ENCODE measurements at places on chromosomes 4 and X.

DNA sequence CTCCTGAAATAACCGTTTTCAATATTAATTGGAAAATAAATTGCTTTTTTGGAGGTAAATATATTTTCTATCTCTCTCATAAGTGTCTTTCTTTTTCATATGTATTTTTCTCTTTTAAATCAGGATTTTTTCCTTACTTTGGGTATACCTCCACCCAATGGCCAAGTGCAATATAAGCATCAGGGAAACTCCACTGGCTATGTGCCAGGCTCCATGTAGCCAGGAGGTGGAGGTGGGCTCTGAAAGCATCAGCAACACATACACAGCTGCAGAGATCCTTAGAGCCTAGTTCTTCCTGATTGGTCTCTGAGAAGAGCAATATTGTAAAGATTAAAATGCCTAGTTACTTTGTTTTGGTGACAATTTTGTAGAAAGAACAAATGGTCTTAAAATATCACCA is 3.4 kb downstream of the GABRA2 start:
- DNase-seq: no peak

DNA sequence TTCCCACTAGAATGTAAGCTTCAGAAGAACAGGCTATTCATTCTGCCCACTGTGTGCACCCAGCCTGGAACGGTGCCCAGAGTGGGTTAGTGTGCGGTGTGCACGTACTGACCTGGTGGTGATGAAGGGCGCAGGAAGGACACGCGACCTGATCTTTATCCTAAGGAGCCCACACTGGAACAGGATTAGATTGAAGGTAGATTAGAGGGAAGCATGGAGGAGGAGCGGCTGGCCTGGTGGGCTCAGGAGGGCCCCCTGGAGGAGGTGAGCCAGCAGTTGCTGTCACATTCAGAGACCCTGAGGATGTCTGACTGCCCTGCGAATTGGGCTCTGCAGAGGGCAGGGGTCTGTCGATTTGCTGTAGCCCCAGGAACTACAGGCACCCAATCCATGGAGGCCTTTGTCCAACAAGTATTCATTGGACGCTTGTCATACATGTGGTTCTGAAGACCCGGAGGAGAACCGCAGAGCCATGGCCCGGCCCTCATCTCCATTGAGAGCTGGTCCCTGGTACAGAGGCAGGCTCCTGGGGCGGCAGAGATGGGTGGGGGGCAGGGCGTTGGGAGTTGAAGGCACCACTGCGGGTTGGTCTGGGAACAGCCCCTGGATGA is 73.2 kb downstream of the HTRA3 start:
- DNase-seq: no peak

GRCh38 chr4:39394706-39395105 is 12.0 kb upstream of the KLB start:
- no peak for DNase-seq

DNA sequence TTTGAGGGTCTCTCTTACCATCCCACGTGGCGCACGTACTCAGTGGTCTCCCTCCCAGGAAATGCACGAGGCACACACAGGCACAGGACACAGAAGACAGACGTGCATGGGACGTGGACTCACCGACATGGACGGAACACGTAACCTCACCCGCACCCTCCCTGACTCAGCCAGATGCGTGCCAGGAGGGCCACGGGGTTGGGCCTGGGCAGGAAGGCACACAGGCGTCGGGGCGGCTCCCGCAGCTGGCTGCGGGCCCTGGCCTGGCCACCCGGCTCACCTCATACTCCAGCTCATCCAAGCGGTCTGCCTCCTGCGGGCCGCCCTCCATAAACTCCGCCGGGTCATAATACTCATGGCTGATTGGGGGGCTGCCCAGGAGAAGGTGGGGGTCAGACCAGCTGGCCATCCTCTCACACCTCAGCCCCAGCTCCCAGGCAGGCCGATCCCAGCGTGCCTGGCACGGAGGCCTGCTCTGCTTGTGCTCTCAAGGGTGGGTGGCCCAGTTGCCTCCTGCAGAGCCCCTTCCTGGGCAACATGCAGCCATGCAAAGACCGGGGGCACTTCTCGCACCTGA is 12.6 kb downstream of the SSR4 start:
- no peak for DNase-seq

GRCh38 chr4:32417113-32417704 is 1697.0 kb downstream of the PCDH7 start:
- DNase-seq: no peak

- DNase-seq: no peak
Observed at GRCh38 chr4:52995360-52996030, 133.4 kb downstream of the RASL11B start.

DNA sequence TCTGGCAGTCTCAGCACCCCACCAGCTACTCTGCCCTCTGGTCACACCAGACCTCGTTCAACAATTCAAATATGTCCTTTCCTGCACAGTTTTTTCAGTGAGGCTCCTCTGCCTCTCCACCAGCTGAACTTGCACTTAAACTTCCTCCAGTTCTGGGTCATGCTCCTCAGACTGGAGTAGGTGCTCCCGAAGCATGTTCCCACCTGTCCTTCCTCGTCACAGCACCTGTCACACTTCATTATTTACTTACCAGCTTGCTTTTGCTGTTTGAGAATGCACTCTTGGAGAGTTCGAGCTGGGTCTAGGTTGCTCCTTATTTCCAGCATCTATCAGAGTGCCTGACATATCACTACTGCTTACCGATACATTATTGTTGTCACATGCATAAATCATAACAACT is 144.8 kb upstream of the TTC29 start:
- no peak for DNase-seq

DNA sequence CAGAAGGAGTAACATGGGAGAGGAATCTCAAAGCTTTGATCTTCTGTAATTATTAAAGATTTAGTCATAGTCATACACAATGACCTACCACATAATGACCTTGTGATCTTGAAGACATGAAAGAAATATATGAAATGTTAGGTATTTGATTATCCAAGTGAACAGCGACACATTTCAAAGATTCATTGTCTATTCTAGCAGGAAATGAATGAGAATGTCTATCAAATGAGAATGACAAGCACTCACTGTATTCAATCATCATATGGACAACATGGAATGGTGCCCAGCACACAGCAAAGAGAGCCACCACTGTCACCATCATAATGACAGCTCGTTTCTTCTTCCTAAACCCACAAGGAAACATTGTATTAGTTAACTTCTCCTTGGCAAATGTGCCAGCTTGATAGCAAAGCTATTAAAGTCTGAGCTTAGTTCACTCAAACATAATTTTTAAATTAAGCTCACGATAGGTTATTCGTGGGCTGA is 50.6 kb downstream of the QRFPR start:
- no peak for DNase-seq

- no peak for DNase-seq
Observed at GRCh38 chrX:83516597-83516996, 8.5 kb downstream of the POU3F4 start.

DNA sequence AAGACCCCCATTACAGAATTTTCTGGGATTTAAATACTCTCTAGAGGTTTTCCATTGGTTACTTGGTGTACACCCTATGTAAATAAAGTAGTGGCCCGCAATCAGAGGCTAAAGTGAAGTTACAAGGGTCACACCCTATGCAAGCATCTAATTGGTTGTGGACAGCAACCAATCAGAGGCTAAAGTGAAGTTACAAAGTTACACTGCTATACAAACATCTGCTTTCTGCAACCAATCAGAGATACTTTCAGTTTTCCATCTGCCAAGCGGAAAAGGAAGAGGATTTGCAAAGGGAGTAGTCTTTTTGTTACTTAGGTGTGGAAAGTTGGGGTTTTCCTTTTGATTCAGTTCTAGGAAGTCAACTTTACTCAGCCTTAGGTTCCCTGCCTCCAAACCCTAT is 2.0 kb upstream of the ATRX start:
- DNase-seq: no peak

GRCh38 chr4:123819362-123820035 is 422.9 kb downstream of the SPRY1 start:
- no peak for DNase-seq

- no peak for DNase-seq
Observed at GRCh38 chrX:119669424-119670037, 23.4 kb downstream of the SEPTIN6 start.

GRCh38 chr4:79747252-79747651 is 325.8 kb downstream of the ANTXR2 start:
- DNase-seq: no peak

DNA sequence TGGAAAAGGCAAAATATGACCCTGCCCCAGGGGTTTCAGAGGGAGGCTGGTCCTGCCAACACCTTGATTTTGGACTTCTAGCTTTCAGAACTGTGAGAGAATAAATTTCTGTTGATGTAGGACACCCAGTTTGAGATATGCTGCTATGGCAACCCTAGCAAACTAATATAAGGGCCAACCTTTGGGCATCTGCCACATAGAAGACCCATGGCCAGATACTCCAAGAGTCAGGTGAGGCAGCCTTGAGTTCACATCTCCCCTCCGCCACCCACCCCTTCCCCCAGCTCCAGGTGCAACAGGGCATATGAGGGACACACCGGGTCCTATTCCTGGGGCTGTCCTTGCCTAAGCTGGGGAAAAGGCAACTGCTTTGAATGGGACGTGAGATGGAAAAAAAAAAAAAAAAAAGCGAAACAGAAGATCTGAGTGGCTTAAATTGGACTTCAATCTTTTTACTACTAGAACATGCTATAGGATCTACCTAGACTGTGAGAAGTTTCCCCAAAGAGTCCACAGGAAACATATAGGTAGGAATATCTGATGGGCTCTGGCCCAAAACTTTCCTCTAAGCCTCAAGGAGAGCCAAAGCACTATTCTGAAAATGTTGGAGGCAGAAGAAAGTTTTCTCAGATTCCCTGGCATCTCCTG is 56.5 kb upstream of the PROM1 start:
- no peak for DNase-seq

- DNase-seq: no peak
Observed at GRCh38 chrX:7149411-7149810, 1.5 kb upstream of the PUDP start.

DNA sequence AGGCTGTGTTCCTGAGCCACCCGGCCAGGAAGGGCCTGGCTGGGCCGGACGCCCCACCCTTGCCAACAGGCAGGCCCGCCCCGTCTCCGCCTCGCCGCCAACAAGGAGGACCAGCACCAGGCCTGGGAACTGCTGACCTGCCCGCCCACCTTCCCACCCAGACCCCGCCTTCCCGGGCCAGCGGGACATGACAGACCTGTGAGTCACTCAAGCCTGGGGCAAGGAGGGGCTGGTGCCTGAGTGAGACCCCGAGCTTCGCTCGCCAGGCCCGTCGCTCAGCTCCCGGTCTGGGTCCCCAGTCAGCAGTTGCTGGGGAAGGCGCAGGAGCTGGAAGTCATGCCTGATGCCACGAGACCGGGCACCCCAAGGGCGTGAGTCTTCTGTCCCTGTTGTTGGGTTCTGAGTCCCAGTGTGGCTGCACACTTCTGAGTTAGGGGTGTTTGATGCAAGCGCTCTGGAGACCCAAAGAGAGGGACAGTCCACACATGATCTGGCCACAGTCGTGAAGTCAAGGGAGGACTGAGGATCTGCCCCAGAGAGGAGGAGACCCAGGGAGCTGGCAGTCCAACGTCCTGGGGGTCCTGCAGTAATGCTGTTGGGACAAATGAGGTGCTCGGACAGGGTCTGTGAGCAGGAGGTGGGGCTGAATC is at the start of gene DNASE1L1:
Gene DNASE1L1 (minus strand): TSS at position 33 of the 650 bp plus-strand sequence. CDS start 3,686 bp downstream, outside the sequence.
- DNase-seq: no peak

DNA sequence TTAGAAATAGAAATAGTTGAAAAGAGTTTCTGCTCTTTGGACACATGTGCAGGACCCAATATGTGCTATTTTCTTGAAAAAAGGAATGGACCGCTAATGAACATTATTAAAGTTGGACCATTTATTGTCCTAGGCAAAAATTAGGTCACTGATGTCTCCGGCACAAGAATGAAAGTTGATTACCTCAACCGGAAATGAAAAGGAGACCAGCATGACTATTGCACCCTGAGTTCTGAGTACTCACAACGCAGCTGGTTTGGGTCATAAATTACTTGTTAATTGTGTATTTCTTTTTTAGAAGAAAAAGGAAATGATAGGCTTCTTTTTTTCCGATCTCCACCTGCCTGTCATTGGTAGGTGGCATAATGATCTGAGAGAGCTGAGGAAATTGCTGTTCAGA is 232.7 kb downstream of the ARHGAP24 start:
- DNase-seq: no peak
